Aorta (tissue), 5 donors: ENCODE measurements at places on chromosomes 6 and 20. TPM values are rescaled to one million over a fixed set of nuclear protein-coding genes. Genes with fewer than 3 reads are reported as not detected.

- no peak for DNase-seq
Measured at GRCh38 chr6:155340464-155341129, 26.3 kb upstream of the TFB1M start.

GRCh38 chr6:159256128-159256527, 86.9 kb downstream of the FNDC1 start:
- no peak for DNase-seq

GRCh38 chr6:44409207-44409794, 21.8 kb downstream of the CDC5L start:
- DNase-seq, result no peak

DNA sequence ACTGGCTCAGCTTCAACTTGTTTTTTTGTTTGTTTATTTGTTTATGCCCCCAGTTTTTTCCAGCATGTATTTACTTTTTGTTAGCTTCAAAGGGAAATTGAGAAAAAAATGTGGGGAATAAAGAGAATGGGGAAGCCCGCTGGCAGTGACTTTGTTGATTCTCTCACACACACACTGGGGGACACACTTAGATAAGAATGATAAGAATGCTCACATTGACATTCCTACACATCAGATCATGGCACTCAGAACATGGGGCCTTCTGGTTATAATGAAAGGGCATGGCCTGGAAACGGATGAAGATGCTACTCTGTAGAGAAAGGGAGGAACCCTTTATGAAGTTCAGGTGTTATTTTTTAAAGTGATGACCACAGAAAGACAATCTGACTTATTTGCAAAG, 15.6 kb upstream of the DAAM2 start:
- DNase-seq, result no peak

SULF2 gene
- 145 TPM for total RNA-seq

- peak; percentile 32 for DNase-seq
Measured at GRCh38 chr20:62724692-62725595, 16.3 kb downstream of the NTSR1 start.

HSPA12B gene
- total RNA-seq, result 10.8 TPM

GMPR gene
- 23.8 TPM for total RNA-seq

AIF1 gene
- total RNA-seq, result 68.3 TPM

DNA sequence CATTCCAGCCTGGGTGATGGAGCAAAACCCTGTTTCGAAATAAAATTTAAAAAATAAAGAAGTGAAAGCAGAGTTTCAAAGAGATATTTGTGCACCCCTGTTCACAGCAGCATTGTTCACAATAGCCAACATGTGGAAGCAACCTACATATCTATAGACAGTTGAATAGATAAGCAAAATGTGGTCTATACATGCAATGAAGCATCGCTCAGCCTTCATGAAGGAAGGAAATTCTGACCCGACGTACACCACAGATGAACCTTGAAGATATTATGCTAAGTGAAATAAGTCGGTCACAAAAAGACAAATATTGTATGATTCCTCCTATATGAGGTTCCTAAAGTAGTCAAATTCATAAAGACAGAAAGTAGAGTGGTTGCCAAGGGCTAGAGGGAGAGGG, 6.5 kb upstream of the NCOA6 start:
- no peak for DNase-seq

ENPP1 gene
- 20.2 TPM for total RNA-seq

DNA sequence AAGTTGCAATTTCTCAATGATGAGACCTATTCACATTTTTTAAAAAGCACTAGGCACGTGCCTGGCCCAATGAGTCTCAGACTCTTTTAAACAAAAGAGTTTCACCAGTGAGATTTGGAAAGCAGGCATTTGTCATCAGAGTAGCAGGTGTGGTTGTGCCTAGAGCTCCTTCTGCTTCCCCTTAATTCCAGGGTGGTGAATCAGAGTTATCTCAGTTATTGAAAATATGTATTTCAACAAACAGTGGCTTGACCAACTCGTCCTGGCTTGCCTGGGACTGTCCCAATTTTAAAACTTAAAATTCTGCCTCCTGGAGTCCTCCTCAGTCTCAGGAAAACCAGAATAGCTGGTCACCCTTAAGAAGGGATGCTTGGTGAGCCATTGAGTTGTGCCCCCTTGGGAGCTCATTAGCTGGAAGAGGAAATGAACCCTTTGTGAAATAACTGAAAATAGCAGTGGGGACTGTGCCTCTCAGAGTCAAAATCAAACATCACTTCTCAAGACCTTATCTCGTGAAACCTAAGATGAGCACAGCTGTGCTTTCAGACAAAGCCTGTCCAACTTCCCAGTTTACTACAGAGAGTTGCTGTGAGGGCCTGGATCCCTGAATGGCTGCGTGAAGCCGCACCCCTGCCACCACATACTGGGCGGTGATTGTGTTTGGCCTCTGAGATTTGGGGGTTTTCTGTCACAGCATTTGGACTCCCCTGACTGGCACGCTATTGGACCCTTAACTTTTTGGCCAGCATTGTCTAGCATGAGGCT, 116.3 kb downstream of the ANKRD60 start:
- DNase-seq, result no peak

- peak; percentile 64 for DNase-seq
Measured at GRCh38 chr6:32196682-32197616, 4.5 kb upstream of the GPSM3 start.
